NK-92 treated with Interleukin-12 subunit alpha and Interleukin-12 subunit beta, amount 100 ng/mL, for 24 hours (cell line): ENCODE measurements at places on chromosomes 13 and 19.

DNA sequence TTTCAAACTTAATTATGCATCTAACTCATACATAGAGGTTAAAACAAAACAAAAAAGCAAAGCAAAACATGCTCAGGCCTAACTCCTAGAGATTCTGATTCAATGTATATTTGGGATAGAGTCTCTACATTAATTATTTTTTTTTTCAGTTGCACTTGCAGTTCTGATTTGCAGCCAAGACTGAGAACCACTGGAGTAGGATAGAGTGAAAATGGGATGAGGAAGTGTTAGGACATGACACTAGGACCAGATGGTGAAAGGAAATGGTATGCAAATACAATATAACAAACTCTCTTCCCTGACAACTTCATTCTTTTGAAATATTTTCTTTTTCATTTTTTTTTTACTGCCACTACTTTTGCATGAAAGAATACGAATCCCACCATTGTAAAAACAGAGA lies 1.8 kb downstream of the CCDC122 start:
- no peak for DNase-seq

GRCh38 chr19:16381756-16382401 lies 57.3 kb downstream of the KLF2 start:
- no peak for DNase-seq

- DNase-seq: no peak
Measured at GRCh38 chr13:93899981-93900380, 579.5 kb downstream of the DCT start.

- no peak for DNase-seq
Measured at GRCh38 chr13:30711375-30711774, 24.0 kb upstream of the ALOX5AP start.

GRCh38 chr13:30849611-30850010 lies 56.5 kb upstream of the MEDAG start:
- DNase-seq: no peak
